ENCODE measurements at places on chromosomes 12 and 14. TPM values are rescaled to one million over a fixed set of nuclear protein-coding genes. Genes with fewer than 3 reads are reported as not detected.

- no peak for DNase-seq
Measured at GRCh38 chr12:103897316-103897715, 32.9 kb upstream of the HSP90B1 start.

GRCh38 chr12:68240975-68241374, 12.4 kb downstream of the IL22 start:
- no peak for DNase-seq

GRCh38 chr12:52837413-52837741, 3.3 kb upstream of the KRT79 start:
- no peak for DNase-seq

DNA sequence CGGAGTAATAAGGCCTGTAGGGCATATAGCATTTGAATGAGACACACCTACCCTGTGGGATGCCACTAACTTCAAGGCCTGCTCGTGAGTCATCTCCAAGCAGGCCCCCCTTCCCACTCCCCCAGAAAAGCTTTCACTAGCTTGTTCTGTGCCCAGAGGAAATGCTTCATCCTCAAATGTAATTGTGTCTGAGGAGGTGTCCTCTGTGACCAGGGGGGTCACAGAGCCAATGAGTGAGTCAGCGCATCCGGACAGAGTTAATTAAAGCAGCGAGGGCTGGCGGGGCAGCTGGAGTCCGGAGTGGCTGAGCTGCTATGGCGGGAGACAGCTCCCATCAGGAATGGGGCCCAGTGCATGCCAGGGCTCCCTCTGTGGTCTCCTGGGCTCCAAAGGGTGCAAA, 27.0 kb upstream of the ESRRB start:
- DNase-seq = no peak

The NEK9 gene
- total RNA-seq = 61.7 TPM

GRCh38 chr12:15859116-15859515, 23.1 kb upstream of the STRAP start:
- no peak for DNase-seq

GRCh38 chr14:89720741-89721729, 233.5 kb downstream of the EFCAB11 start:
- peak; percentile 21 for DNase-seq

The MLXIP gene
- total RNA-seq = 86.0 TPM

The TMPRSS12 gene
- total RNA-seq = not detected

DNA sequence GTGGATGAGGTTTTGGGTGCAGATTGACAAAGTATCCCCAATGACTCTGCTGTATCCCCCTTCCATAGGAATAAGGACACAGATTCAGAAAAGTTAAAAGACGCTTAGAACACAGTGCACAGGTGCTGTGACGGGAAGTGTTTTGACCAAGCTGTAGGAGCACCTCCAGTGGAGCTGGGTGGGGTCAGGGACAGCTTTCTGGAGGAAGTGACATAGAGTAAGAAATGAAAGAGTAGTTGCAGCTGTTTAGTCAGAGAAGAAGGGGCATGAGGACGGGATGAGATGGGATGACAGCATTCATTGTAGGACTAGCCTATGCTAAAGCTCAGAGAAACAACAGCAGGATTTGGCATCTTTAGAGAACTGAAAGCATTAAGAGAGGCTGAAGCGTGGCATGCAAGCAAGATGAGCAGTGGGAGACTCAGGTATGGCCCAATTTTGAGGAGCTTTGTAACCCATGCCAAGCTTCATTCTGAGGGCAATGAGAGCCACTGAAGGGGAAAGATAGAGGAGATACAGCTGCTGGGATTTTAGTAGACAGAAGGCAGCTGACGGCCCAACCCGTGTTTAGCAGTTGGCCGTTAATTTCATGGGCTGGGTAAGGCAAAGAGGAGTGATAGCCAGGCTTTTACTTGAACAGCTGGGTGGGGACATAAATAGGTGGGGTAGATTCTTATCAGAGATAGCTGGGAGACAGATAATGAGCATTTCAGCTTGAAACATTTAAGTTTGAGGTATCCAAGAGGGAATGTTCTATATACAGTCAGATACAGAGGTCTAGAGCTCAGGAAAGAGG, 131.8 kb upstream of the KRAS start:
- DNase-seq = no peak

The LRTM2 gene
- total RNA-seq = not detected

DNA sequence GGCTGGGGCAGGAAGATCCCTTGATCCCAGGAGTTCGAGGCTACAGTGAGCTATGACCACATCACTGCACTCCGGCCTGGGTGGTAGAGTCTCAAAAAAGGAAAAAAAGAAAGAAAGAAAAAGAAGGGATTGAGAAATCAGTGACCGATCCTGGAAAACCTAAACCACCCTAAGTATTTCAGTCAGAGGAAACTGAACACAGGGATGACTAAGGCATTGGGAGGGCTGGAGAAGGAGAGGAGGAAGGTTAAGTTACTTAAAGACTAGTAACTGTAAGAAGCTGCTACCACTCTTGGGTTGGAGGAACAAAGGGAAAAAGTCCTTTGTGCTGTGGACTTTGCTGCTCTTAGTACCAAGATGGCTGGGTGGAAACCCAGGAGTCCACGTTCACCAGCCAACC, 10.6 kb downstream of the HHIPL1 start:
- DNase-seq = no peak

- no peak for DNase-seq
Measured at GRCh38 chr12:19846574-19846973, 407.3 kb downstream of the AEBP2 start.

- DNase-seq = no peak
Measured at GRCh38 chr12:5520831-5521230, 88.9 kb downstream of the NTF3 start.

DNA sequence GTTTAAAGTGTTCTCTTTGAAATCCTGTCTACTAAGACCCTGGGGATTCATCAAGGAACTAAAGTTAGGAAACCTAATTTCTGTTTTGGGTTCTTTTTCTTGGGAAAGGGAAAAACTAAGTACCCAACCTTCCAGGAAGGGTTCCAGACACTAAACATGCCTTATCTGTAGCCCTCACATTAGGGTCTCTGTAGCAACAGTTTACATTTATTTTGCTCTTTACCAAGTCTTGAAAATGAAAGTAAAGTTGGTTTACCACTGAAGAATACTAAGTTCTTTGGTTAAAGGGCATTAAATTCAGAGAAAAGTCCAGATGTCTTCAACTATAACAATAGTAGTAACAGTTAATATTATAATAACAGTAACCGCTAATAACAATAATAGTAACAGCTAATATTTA, 207.5 kb upstream of the CDKN3 start:
- DNase-seq = no peak

DNA sequence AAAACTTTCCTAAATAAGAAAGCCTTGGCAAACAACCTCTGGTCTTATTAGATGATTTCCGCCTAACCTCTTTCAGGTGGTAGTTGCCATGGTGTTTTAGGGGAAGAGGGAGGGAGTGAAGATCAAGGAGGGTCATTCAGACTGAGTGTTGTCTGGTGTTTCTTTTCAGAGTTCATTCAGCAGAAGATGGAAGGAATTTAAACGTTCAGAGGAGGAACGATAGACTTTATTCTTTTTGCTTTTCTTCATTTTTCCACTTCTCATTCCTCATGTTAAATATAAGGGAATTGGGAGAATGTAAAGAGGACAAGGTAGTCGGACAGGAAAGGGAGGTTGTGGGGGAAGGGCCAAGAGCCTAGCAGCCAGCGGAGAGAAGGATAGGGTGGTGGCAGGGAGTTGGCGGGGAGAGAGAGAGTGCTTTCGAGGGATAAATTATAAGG, 17.4 kb upstream of the SALL2 start:
- no peak for DNase-seq

DNA sequence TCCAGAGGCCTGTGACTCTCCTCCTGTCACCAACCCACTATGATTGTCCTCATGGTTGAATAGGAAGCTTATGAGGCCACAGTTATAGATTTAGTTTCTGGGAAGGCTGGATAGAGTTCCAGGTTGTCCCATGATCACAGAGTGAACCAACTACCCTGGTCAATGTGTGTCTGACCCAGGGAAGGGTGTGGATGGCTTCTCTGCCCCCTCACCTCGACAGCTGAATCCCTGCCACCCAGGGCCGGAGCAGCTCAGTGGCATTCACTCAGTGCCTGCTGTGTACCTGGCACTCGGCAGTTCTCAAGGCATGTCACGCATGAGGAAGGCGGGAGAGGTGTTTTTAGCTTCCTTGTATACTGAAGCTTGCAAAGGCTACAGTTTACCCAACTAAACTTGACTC, 43.2 kb downstream of the JDP2 start:
- no peak for DNase-seq

- DNase-seq = no peak
Measured at GRCh38 chr14:78446807-78447206, 276.6 kb downstream of the NRXN3 start.

The SLC2A3 gene
- total RNA-seq = 766 TPM

GRCh38 chr14:61344437-61345150, 23.2 kb downstream of the PRKCH start:
- DNase-seq = no peak

DNA sequence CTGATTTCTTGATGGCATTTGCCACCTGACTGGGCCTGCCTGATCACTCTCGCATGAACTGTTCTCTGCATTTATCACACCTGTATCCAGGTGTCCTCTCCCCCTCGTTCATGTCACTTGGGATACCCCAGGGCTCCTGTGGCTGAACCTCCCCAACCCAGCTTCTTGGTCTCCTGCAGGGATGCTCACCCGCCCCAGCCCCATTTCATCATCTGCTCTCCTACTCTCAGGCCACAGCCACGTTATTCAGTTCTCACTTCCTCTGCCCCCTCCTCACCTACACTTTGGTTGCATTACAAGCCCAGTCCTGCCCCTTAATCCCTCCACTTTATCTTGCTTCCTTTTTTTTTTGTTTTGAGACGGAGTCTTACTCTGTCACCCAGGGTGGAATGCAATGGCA, 35.5 kb downstream of the TMBIM6 start:
- no peak for DNase-seq

The SYCP3 gene
- 0.47 TPM for total RNA-seq

GRCh38 chr14:60183138-60183537, 17.9 kb upstream of the DHRS7 start:
- no peak for DNase-seq

- no peak for DNase-seq
Measured at GRCh38 chr12:58349161-58349560, 407.8 kb downstream of the ATP23 start.

The ZFYVE1 gene
- total RNA-seq = 17.9 TPM

- no peak for DNase-seq
Measured at GRCh38 chr14:76550534-76550933, 174.6 kb downstream of the ESRRB start.

Data from T-helper 17 cell (primary cell).